ENCODE measurements at places on chromosomes 1 and 21.

DNA sequence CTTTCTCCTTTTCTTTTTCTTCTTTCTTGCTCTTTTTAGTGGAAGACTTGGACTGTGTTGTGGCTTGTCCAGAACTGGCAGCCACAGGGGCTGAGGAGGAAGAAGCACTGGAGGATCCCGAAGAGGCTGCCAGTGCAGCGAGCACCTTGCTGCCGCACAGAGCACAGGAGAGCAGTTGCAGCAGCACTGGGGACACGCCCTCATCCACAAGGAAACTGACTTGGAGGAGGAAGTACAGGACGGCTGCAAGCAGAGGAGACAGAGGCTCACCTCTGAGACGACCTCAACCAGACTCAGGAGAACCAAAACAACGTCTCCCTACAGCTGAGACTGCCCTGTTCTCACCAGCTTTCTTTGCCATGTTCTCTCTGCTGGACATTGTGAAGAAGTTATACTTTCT is 88.9 kb downstream of the UBR4 start:
- no peak for DNase-seq

DNA sequence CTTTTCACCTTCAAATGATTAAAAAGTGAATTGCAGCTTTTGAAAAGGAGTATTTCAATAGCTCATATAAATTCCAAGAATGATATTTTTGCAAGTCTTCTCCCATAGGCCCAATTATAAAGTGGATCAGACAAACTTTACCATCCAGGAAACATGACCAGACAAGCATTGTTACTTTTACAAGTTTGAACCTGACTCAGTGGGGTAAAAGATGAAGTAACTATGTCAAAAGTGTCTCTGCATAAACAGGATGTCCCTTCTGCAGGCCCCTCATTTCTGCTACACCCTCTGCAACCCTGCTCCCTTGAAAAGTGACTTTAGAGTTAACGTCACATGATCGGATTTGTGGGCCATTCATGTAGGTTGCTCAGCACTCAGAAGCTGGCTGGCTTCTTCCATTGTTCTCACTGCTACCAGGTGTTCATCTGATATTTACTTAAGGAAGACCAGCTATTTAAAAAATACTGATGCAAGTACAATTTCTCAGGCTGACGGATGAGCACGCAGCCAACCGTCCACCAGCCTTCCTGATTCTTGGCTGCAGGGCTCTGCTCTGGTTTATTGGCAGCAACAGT is 32.3 kb downstream of the URB1 start:
- DNase-seq: no peak

GRCh38 chr1:155962599-155963211 is 15.6 kb downstream of the ARHGEF2 start:
- no peak for DNase-seq

- DNase-seq: peak; percentile 65
These were observed 862 bp downstream of the GSTM3 start for GRCh38 chr1:109739738-109740614.

DNA sequence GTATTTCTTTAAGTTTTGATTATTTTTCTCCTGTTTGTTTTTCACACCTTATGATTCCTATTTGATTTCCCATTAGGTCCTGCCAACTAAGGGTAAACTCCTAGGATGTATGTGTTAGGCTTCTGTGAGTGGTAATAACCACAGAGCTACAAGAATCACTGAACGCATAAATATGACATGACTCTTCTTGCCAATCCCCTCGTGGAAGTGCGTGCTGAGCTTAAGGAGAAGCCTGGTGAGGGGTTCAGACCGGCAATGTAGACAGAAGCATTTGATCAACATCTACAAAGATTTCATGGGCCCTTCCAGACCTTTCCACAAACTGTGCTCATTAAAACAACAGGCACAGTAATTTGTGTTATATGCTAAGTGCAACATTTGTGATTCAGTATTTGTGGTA is 273.8 kb upstream of the SNX7 start:
- no peak for DNase-seq

DNA sequence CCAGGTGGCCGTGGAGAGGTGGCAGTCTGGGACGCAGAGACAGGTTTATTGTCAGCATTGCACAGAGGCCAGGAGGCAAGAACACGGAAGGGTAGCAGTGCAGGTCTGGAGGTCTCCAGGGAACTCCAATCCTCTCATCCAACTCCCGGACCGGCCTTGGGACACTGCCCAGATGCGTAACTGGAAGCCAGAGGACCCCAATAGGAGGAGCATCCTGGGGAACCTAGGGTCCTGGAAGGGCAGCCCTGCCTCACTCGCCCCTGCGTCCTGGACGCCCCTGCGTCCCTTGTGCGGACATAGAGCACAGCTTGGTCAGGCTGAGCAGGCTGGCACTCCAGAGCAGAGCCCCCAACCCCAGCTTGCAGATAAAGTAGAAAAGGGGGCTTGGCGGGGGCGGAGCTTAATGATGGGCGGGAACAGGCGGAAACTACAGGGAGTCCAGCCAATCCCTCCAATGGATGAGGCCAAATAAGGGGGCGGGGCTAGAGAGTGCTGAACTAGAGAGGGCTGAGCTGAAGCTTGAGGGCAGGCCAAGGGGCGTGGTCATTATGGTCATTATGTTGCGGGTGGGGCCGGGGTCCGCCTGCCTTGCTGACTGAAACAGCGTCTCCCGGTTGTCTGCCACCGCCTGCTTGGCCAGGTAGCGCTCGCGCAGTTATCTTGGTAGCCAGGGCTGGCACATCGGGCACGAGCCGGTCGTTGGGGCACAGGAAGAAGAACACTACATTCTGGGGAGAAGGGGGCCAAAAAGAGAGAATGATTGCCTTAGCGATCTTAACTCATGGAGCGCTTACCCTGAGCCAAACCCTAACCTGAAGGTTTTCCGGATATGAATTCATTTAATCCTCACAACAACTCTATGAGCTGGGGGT is 3.7 kb upstream of the ARHGEF19 start:
- no peak for DNase-seq

- DNase-seq: no peak
These were observed 16.5 kb upstream of the CFHR5 start for GRCh38 chr1:196960854-196961253.

- no peak for DNase-seq
These were observed 8.6 kb upstream of the TACSTD2 start for GRCh38 chr1:58585581-58586151.

GRCh38 chr1:15001317-15001915 is 152.1 kb upstream of the TMEM51 start:
- no peak for DNase-seq

DNA sequence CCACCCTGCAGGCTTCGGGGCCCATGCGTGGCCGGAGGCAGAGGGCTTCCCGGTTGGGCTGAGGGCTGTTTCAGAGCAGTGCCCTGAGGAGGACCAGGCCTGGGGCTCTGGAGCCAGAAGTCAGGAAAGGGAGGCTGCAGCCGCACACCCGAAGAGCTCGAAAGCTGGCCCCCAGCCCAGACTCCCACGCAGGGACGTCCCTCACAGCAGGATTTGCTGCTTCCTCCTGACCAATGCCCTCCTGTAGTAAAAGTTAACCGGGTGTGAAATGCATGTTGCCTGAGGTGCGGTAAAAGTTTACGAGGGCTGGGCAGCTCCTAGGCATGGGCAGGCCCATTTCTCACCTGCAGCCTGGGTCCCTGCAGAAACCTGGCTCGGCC is 101.5 kb upstream of the ARHGEF16 start:
- no peak for DNase-seq

DNA sequence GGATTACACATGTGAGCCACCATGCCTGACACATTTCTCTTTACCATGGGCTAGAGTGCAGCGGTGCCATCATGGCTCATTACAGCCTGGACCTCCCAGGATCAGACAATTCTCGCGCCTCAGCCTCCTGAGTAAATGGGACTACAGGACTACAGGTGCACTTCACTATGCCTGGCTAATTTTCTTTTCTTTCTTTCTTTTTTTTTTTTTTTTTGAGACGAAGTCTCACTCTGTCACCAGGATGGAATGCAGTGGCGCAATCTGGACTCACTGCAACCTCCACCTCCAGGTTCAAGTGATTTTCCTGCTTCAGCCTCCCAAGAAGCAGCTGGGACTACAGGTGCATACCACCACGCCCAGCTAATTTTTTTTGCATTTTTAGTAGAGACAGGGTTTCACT is 14.8 kb upstream of the KIF1B start:
- DNase-seq: no peak

DNA sequence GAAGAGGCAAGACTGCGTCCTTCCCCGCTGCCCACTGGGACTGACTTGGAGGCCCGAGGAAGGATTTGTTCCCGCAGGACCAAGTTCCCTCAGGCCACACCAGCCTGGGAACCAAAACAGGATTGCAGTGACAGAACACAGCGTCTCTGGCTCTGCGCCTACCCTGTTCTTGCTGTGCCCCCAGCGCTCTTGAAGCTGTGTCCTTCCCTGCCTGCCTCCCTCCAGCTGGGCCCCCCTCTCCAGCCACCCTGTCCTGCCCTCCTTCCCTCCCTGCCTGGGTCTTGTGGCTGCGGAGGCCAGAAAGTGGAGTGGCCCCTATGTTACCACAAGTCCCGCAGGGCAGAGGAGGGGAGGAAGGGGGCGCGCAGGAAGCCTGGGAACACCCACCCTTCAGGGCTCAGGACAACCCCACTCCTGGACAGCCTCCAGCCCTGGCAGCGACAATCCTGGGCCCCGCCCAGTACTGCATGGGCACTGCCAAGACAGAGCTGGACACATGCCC is 164.9 kb downstream of the DYRK1A start:
- no peak for DNase-seq

Measured in stimulated activated CD8-positive, alpha-beta memory T cell treated with anti-CD3 and anti-CD28 coated beads, Interleukin-7, amount 100 ng/mL, for 1 hour (primary cell).